Iris pigment epithelial cell (primary cell): ENCODE measurements at places on chromosomes 6 and 20.

DNA sequence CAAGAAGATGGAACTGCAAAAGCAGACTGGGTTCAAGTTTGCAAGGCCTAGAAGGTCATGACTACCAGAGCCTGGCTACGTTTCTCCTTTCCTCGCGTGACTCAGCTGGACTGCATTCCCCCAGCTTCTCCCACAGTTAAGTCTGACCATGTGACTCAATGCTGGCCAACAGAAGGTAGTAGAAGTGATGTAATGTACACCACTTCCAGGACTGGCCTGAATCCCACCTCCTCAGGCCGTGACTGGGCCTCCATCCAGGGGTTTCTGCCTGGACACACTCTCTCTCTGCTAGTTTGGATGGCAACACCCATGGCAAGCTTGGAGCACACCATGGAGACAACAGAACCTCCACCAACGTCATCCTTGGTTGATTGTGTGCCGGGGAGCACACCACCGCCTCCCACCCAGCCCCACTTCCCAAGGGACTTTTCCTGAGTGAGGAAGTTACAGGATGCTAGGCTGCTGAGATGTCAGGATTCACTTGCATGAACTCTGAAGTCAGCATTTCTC, 112.0 kb upstream of the CDYL start:
- DNase-seq, result peak; percentile 93

- DNase-seq, result no peak
These were observed 261.0 kb downstream of the UST start for GRCh38 chr6:149007846-149008245.

DNA sequence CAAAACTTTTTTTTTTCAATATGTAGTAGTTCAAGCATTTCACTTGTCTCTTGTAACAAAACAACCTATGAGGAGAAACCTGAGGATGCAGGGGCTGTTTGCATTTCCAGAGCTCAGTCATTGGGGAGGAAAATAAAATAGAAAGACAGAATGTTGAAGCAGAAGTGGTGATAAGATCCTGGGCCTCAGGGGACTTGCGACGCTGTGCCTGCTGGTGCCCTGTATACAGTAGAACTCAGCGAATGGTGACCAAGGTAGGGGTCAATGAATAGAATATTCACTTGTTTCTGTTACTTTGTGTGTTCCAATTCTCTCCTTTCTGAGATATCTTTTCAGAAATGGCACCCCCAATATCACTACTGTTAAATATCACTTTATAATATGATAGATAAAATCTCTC, 271.6 kb downstream of the FARS2 start:
- no peak for DNase-seq

DNA sequence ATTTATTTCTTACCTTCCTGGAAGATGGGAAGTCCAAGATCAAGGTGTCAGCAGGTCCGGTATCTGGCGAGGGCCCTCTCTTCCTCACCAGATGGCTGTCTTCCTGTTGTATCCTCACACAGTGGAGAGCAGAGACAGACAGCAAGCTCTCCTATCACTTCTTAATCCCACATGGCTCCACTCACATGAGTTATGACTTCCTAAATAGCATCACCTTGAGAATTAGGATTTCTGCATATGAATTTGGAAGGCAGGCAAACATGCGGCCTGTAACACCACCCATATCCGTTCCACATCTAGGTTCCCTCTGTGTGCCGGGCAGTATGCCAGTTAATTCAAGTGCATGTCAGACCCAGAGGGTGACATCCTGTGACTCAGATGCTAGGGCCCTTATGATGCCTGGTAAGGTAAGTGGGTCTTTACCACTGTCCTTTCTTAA, 2.1 kb downstream of the RAET1E start:
- DNase-seq, result peak; percentile 44

GRCh38 chr20:9590189-9590588, 75.8 kb downstream of the LAMP5 start:
- peak; percentile 49 for DNase-seq

DNA sequence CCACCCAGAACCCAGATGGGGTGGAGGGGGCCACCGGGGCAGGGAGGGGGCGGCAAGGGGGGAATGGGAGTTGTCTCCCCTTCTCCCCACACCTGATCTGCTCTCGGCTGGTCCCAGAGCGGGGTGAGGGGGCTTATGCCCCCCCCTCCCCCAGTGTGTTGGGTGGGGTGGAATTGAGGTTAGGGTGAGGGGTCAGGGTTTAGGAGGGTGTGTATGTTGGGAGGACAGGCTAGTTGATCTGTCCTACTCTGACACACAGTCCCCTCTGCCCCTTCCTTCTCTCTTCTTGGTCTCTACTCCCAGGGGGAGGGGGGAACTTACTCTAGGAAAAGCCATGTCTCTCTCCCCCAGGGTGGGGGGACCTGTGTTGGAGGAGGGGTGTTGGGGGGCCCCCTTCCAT, 1.9 kb upstream of the ZBTB9 start:
- no peak for DNase-seq

DNA sequence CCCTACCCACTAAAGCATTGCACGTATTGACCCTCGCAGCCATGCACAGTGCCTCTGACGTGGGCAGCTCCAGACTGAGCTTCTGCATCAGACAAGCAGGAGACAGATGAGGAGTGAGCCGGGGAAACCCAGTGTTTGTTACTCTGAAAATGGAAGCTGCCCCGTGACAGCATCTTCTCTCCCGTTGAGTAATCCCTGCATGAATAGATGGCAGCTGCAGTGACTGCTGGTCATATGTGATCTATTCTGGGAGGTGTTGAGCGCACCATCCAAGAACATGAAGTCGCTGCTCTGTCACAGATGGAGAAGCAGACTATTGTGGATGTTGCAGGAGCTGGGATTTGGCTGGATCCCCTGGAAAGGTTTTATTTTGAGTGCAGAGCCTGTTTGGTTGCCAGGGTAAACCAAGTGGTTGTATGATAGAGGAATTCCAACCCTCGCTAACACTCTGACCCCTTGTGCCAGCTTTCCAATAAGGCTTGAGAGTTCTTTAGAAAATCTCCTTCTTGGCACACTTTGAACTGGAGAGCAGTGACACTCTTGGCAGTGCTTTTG, 242.2 kb downstream of the NRN1 start:
- peak; percentile 37 for DNase-seq

GRCh38 chr20:16576219-16576618, 3.0 kb upstream of the KIF16B start:
- no peak for DNase-seq

DNA sequence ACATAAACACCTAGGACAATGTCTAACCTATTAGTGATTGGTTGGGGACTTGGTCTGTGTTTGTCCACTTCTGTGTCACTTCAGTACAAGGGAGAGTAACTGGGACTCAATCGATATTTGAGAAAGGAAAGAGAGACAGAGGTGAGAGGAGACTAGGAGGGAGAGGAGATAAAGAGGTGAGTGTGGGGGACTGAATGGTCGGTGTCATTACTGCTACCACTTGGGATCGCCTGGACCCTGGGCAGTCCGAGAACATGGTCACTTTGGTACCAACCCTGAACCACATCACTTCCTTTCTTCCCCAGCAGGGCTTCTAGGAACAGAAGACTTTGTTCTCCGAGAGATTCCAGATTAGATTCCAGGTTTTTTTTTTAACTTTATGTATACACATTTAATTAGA, 63.7 kb downstream of the GPR6 start:
- DNase-seq, result no peak

- DNase-seq, result no peak
These were observed 116.6 kb downstream of the ZDHHC14 start for GRCh38 chr6:157497579-157497978.

GRCh38 chr20:45826381-45827019, 612 bp downstream of the TNNC2 start:
- no peak for DNase-seq

DNA sequence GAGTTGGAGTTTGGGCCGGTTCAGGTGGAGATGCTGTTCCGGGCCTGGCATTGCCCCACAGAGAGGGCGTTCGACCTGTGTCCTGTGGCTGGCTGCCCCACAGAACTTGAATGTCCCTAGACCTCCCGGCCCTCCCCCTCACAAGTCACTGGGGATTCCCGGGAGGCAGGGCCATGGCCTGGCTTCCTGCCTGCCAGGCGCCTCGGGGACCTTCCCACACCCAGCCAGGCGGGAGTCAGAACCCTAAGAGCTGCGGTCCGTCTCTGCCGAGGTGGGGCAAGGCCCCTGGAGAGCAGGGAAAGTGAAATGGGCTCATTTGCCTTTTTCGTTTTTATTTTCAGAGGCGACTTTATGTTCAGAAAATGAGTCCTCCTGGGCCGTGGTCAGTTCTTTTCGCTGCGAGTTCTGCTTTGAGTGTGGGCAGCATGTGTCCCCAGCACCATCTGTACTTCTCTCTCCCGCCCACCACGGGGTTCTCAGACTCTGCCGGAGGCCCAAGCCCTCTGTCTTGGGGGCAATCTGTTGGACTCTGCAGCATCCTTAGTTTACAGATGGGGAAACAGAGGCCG, 8.5 kb downstream of the RBM38 start:
- DNase-seq, result peak; percentile 22

DNA sequence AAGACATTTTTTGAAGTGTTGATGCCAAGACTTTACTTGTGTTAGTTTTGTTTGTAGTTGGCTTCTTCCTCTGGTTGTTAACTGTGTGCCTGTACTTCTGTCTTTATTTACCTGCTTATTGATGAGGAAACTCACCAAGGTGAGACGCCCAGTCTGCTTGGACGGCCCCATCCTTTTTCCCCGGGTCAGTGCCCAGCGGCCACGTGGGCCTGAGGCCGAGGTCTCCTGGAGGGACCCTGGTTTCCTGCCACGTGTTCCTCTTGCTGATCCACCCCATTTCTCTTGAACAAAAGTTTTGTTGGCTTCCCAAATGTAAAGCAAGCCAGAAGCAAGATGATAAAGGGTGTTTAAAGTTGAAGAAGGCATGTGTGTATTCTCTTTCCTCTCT, 24.8 kb downstream of the DUSP22 start:
- no peak for DNase-seq

DNA sequence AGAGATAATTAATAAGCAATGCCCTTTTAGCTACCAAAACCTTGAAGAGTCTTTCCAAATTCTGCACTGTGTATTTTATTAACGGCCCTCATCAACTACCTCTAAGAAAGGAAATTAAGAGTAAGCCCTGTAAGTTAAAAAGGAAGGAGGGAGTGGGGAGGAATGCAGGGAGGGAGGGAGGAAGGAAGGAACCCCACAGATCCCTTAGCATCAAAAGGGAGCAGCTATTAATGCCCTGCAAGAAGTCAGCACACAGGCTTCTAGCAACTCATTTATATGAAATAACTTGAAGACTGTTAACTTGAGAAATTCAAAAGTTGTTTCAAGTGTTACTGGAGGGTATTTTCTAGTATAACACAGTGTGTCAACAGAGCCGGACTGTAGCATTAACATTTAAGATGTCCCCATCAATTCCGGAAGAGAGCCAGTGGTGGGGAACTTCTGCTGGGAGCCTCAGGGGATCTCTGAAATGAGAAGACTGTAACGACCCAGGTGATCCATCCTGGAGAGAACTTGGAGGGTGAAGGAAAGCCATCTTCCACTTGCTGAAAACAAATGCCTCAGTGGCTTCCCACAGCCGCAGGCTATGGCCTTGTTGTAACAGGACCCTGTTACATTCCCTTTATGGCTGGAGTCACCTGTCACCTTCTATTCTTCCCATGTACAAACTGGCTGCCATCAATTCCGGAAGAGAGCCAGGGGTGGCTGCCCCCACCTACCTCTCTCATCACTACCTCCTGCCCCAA, 33.2 kb downstream of the SLC22A23 start:
- no peak for DNase-seq

DNA sequence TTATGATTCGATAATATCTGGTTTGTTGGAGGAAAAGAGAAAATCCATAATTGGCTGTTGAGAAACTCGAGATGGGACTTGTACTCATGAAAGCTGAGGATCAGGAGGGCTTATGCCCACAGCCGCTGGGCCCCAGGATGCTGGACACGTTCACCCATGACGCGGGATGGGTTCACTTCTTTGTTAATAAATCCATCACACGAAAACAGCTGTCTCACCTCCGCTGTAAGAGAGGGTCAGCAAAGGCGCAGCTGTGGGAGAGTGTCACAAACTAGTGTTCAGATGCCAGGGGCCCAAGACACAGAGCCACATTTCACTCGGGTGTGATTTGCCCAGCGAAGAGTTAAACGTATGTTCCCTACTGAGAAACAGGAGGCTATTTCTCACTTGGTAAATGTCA, 315.1 kb downstream of the THBS2 start:
- no peak for DNase-seq

DNA sequence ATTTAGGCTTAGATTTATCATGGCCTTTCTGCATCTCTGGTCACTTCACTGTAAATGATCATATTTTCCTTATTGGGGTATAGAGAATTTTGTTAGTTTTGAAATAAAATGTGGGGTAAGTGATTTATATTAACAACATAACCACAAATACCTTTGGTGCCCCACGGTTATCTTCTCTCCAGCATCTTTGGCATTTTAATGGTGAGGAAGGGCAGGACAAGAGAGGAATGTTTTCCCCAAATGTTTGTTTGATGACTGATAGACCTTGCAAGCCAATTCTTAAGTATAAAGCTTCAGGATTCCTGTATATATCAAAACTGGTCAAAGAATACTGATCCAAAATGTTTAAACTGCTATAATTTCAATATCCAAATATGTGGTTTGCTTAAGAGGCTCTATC, 171.6 kb upstream of the SMLR1 start:
- peak; percentile 9 for DNase-seq

GRCh38 chr6:24183584-24183983, 57.6 kb downstream of the NRSN1 start:
- no peak for DNase-seq

GRCh38 chr6:118335325-118335816, 212.7 kb upstream of the PLN start:
- DNase-seq, result no peak

DNA sequence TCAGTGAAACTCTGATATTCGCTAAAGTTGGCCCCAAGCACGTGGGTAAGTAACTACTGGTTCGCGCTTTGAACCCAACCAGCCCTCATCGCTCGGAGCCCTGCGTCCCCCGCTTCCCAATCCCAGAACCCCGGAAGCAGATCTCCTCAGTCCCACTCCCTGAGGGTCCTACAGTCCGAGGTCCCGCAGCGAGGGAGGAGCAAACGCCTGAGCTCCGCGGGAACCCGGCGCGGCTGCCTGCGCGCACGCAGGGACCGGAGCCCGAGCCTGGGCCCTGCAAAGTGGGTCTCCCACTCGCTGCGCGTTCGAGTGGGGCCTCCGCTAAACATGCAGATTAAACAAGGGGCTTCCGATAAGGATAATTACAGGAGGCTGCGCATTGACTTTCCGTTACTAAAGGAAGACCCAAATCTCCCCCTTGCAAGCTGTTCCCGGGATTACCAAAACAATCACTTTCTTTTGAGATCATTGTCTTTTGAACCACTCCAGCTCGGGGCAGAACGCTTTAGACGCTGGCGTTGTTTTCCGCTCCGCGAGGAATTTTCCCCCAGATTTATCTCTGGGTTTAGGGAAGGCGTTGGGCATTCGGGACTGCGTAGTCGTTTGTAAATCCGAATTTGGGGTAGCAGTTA, 1.3 kb upstream of the VSX1 start:
- no peak for DNase-seq

DNA sequence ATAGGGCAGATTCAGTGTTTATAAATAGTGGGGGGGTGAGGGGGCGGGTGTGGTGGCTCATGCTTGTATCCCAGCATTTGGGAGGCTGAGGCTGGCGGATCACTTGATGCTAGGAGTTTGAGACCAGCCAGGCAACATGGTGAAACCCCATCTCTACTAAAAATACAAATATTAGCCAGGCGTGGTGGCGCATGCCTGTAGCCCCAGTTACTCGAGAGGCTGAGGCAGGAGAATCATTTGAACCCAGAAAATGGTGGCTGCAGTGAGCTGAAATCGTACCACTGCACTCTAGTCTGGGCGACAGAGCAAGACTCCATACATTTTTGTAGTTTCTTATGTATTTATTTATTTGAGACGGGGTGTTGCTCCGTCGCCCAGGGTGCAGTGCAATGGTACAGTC, 109.0 kb upstream of the ZNF217 start:
- DNase-seq, result no peak
